ENCODE measurements at places on chromosomes 5 and 9.

GRCh38 chr9:2767800-2768677 lies 50.7 kb downstream of the KCNV2 start:
- no peak for DNase-seq

GRCh38 chr9:137920753-137921152 lies 43.2 kb downstream of the CACNA1B start:
- DNase-seq: no peak

GRCh38 chr5:34790069-34790468 lies 48.9 kb upstream of the TTC23L start:
- DNase-seq: no peak

DNA sequence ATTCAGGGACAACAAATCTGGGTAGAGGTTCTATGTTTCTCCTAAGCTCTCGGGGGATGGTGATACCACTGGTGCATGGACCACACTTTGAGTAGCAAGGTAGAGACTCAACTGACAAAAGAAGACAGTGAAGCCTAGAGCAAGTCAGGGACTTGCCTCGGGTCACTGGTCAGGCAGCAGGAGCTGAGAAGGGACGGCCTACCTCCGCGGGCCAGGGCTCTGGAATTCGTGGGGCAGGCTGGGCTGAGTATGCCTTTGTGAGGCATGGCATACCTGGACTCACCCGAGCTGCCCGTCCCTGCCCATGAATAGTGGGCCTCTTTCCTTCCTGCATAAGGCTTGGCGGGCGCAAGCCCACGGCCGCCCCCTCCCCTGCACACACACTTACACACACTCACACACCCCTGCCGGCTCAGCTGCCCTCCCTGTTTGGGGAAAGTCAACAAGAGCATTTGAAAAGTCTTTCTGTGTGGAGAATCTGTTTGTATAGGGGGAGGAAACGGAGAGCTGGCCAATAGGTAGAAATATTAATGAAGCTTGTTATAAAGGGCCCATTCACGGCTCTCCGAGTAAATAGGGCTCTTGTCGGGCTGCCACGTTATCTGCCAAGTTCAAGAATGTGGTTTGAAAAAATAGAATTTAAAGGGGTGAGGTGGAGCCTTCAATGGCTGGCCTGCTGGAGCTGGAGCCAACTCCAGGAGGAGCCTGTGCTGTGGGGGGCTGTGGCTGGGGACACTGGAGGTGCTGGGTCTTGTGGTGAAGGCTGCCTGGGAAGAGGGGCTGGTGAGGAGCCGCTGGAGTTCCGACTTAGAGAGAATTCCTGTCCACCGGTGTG lies 19.1 kb upstream of the KIF12 start:
- DNase-seq: no peak

- no peak for DNase-seq
Measured at GRCh38 chr5:98588215-98588614, 185.2 kb upstream of the RGMB start.

DNA sequence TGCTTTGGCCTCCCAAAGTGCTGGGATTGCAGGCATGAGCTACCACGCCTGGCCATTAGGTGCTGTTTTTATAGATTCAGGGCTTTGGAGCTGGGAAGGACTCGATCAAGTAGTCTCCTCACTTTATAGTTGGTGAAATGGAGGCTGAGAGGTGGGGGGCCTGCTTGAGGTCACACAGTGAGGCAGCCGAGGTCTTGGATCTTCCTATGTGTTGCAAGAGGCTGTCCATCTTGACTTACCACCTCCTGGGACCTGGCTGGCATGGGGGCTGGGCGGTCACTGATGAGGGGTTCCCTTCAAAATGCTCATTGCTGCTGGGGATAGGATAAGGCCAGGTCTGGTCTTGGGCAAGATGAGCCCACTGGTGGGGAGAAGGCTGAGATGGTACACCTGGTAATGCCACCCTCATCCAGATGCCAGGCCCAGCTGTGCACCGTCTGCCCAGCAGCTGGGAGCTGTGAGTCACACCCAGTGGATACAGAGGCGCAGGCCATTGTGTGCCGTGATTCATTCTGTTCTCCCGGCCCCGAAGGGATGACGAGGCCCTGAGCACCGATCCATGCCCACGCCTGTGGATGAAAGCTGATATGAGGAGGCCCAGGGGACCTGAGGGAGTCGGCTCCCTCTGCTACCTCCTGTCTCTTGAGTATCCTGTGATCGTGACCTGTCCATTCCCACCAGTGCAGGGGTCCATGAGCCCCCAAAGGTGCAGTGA lies 10.5 kb upstream of the NDST1 start:
- no peak for DNase-seq

DNA sequence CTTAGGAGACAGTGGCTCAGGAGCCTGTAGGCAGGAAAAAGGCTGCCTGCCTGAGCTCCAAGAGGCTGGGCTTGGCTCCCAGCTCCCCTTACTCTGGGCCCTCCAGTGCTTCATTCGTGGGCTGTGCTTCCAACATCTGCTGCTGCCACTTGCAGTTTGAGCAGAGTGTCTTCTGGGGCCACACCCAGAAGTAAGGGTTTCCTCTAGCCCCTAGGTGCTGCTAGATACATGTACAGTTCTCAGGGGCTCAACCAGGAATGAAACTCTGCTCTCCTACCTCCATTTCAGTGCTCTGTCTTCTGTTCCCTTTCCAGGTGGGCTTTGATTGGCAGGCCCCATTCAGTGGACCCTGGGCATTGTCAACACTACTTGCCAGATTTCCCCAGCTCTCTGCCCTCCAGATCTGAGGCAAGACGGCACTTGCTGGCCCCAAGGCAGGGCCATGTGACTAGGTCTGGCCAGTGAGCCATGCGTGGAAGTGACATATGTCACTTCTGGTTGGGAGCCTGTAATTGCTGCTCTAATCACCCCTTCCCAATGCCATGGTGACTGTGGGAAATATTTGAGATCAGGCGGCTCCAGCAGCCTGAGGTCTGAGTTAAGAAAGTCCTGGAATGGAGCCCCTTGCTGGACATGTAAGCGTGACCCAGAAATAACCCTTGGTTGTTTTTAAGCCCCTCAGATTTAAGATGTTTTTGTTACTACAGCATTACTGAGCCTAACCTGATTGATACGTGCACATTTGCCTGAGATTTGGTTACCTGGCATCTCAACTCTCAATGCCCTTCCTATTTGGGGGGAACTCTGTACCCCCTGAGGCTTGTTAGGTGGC lies 9.4 kb upstream of the BOD1 start:
- no peak for DNase-seq

DNA sequence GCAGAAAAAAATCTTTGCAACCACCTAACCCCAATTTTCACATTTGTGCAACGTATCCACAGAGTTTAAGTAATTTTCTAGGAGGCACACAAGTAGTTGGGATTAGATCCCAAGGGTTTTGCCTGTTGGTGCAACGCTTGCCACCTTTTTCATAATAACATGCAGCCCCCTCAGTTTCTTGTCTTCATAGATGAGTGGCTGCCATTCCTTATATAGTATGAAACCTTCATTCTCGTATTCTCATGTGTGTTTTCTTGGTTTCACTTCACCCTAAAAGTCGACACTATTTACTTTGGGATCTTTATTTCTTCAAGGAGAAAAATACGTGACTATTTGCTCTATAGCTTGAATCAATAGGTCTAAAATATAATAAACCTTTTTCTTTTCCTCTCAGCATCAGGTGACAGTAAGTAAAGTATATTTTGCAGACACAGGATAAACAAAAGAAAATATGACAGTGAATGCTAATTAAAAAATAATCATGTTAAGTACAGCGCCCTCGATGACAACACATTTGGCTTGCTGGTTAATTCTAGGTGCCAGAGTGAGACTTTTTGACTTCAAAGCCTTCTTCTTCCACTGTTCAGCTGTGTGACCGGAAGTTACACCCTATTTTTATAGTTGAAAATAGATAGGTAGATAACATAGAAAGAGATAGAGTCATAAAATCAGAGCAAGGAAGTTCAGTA lies 342.8 kb upstream of the CCNG1 start:
- DNase-seq: no peak

- no peak for DNase-seq
Measured at GRCh38 chr5:97600486-97600885, 417.4 kb upstream of the RIOK2 start.
